ENCODE measurements at places on chromosomes 6 and 20.

GRCh38 chr20:51700809-51701285 is 67.3 kb downstream of the ATP9A start:
- no peak for DNase-seq

DNA sequence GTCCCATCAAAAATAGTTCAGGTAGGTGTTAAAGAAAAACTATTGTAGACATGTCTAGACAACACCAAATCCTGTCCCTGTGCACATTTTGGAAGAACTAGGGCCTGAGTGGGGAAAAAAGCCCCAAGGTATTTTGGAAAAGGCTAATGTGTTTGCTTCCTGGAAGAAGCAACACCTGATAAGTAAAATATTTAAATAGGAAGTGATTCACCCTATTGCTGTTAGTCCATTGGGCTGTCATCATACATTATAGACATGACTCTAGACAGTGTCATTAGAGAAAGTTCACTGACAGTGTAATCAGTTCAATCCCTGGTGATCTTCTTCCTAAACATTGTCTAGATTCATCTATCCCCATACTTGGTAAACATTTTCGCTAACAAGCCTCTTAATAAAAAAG is 465.3 kb downstream of the CBLN4 start:
- no peak for DNase-seq

GRCh38 chr20:36745234-36745926 is 510 bp downstream of the NDRG3 start:
- DNase-seq: no peak

DNA sequence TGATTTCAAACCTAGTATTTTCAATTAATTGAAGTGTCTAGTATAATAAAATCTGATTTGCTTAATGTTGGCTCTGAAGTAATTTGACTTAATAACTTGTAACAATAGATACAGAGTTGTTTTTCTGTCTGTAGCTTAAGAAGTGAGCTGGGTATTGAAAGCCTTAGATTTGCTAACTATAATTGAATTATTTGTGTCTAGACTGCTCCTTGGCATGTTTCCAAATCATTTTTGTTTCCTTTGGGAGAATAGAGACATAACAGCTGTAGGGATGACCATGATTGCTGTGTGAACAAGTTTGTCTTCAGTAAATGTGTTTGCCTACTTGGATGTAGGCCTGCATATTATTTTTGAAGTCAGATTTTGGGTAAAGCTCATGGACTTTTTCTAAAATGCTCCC is 115.4 kb downstream of the SCAF8 start:
- DNase-seq: no peak

DNA sequence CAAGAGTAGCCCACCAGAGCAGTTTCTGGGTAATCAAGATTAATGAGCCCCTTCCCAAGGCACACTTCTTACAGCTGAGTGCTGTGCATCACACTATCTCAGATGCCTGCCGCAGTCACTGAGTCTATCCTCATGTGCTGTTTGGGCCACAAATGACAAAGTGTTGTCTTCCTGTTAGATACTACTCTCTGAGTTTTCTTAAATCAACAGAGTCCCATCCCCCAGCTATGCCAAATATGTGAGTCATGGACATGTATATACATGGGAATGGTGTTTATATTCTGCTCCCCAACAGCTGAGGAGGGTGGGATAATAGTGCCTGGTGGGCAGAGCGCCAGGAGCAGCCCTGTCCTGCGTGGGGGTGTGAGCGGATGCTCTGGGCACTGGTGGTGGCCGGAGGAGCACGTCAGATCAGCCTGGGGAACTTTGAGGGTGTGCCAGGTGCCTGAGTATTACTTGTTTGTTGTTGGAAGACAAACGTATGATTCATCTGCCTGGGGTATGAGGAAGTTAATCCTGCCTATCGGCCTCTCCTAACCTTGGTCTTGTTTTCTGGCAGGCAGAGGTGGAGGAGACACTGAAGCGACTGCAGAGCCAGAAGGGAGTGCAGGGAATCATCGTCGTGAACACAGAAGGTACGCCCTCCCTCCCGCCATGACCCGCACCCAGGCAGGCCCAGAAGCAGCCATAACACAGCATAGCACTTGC is 9.6 kb downstream of the DYNLRB1 start:
- DNase-seq: no peak
